ENCODE measurements at places on chromosomes 7 and 10.
A peak's percentile ranks its signal among the peaks of the same experiment; 100 is the strongest.

GRCh38 chr10:25966844-25967243 lies 32.8 kb downstream of the MYO3A start:
- no peak for DNase-seq

DNA sequence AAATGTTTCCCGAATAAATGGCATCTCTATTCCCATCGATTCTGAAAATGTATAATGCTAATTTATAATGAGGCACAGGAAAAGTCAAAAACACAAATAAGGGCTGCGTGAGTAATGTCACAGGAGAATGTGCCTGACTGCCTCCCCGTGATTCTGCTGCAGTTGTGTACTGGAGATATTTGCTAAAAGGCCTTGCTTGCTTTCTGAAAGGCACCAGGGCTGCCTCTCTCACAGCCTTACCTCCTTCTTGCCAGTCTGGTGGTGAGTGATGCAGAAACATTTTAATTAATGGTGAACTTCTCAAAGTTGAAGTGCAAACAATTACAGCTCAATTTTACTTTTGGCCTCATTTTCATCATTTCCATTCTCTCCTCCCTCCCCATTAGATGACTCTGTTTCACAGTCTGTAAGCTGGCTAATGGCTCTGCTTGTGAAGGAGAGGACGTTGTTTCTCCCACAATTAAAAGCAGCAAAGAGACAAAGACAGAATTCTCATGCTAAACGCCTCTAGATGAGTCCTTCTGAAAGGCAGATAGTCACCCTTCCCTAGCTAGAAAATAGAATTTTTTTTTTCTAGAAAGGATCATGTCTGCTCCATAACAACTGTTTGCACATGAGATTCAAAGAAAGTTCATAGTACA lies 377.6 kb downstream of the MDFIC start:
- no peak for DNase-seq

GRCh38 chr10:102676534-102677315 lies 32.4 kb downstream of the TRIM8 start:
- no peak for DNase-seq

- no peak for DNase-seq
These were observed 376.1 kb upstream of the MTPN start for GRCh38 chr7:136353287-136353686.

GRCh38 chr7:12653110-12653509 lies 34.3 kb upstream of the ARL4A start:
- no peak for DNase-seq

DNA sequence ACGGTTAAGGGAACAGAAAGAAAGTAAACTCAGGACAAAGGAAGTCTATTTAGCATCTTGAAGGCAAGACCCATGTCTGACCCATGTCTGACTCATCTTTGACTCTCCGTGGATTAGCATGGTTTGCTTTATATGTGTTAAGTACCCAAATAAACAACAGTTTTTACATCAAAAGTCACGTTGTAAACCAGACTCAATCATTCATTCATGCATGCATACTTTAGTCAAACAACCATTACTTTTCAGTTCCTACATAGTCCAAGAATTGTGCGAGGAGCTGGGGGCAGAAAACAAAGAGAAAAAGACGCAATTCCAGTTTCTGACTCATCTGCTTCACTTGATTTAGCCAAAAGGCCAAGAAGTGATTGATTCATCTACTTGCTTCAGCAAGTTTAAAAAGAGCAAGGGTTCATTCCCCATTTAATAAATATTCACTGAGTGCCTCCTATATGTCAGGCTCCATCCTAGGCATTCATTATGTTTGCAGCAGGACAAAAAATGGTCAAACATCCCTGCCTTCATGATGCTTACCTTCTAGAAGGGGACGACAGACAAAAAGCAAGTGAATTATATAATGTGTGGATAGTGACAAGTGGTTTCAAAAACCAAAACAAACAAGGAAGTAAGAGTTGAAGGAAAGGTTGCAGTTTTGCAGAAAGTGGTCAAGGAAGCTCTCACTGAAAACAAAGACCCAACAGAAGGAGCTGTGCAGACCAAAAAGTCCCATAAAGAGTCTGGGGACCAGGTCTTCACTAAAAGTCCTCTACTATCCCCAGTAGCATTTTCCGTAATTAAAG lies 116.2 kb downstream of the FAM107B start:
- DNase-seq: no peak

DNA sequence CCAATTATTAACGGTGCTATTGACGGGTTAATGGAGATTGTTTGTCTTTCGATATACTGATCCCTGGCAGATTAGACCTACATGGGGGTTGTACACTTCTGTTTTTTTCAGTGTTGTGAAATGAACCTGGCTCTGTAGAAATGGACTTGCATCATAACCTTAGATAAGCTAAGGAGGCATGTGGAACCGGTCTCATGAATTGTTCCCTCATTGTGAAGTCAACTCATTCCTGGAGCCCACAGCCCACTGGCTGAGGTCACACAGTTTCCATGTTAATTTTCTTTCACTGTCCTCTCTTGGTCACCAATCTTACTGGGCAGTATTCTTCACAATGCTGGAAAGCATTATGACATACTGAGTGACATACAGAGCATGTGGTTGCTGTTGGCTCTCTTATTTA lies 202.8 kb downstream of the BMPER start:
- DNase-seq: no peak

- DNase-seq: peak; percentile 17
These were observed 75.3 kb upstream of the CC2D2B start for GRCh38 chr10:95832216-95833041.

GRCh38 chr10:44178856-44179255 lies 206.0 kb downstream of the CXCL12 start:
- DNase-seq: no peak

DNA sequence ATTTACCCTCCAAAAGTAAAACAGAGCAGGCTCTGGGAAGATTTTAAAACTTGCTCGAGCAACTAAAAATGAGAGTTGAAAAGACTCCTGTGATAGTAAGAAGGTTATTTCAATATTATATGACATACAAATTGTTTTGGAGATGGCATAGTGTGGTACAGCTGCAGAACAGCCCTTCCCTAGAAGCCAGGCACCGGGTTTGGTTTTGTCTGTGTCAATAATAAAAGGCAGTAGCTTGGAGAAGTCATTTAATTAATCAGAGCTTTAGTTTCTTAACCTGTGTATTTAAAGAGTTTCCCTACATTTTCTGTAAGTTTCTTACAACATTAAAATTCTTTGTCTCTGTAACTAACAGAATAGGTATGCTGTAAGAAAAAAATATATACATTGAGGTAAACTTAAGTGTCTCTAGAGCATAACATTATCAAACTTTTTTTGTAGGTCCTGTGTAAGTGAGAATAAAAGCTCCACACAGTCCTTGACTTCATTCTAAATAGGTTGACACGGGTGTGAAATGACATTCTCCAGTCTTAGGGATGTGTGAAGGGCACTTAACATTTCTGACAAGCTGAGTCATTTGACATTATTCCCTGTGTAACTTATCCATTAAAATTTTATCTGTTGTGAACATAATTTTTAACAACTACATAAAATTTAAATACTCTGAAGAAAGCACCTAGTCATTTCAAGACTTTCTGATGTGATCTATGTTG lies 425.0 kb upstream of the ETV1 start:
- DNase-seq: no peak

DNA sequence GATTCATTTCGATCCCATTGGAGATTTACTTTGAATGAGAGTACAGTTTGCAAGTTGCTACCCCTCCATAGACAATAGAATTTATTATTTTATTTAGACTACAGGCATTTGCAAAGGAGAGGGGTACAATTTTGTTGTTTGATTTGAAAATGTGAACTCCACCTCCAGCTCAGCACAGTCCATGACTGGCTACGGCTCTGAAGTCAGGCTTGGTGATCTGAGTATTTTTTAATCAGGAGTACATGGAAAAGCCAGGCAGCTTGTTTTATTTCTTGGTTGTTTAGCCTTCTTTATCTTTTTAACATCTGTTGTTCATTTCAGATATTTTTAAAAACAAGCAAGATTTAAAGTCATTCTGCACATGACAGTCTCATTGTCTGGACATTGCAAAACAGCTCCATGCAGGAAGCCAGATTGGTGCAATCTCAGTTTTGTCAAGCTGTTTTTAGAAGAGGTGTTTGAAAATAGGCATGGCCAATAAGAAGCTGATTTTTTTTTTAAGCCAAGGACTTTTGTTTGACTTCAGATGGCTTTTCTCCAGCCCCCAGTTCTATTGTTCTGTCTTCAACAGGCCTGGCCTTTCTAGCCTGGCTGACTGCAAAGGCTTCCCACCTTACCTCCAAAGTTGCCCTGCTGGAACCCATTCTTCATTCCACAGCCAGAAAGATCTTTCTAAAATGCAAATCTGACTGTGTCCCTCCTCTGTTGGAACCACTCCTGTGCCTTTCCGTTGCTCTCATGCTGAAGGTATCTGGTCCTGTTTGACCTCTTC lies 12.2 kb downstream of the PLXDC2 start:
- DNase-seq: no peak

Data from effector memory CD8-positive, alpha-beta T cell (primary cell).